ENCODE measurements at places on chromosomes 4 and X.

DNA sequence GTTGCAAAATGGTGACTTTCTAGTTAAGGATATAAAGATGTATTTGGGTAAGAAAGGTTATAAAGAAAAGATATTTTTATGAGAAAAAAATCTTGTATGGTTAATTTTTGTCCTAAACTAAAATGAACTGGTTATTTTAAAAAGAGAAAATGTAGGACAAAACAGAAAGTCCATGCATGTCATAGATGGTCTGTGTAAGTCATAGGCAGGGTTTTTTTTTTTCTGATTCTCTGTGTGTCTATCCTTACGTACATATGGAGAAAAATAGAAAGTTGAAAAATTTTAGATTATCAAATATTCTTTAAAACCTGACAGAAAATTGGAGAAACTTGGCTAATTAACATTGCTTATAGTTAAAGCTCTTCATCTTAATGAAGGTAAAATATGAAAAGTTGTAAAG lies 493.4 kb downstream of the IQCM start:
- H3K4me1 ChIP-seq = no peaks in the 10 kb centered on the region
- no peaks in the 10 kb centered on the region for H3K36me3 ChIP-seq
- DNase-seq = no peak
- no peaks in the 10 kb centered on the region for H3K27me3 ChIP-seq

- DNase-seq = no peak
- H3K27ac ChIP-seq = no peak overlapping the region
- H3K36me3 ChIP-seq = no peaks in the 10 kb centered on the region
- H3K4me1 ChIP-seq = no peaks in the 10 kb centered on the region
- H3K27me3 ChIP-seq = peaks cover 10% of the 10 kb centered on the region
Observed at GRCh38 chr4:7703688-7704087, 236.0 kb downstream of the AFAP1 start.

GRCh38 chr4:25552580-25553271 lies 102.9 kb upstream of the SLC34A2 start:
- DNase-seq = no peak
- no peaks in the 10 kb centered on the region for H3K4me1 ChIP-seq
- no peak overlapping the region for H3K4me3 ChIP-seq
- H3K36me3 ChIP-seq = no peaks in the 10 kb centered on the region

DNA sequence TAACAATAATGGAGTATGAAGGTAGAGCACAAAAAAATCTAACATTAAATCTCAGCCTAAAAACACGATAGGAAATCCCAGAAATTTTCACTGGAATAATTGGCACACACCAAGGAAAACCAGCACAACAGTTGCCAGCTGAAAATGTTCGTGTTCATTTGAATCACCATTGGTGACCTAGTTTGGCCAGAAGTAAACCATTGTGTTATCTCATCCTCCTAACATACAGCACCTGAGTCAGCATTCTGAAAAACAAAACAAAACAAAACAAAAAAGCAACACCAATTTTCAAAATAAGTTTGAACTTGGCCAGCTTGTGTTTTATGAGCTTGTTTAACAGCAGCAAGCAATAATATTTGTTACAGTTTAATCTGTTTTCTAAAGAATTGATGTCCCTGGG lies 41.1 kb downstream of the UCHL1 start:
- H3K27me3 ChIP-seq = peaks cover 3% of the 10 kb centered on the region
- no peaks in the 10 kb centered on the region for H3K4me1 ChIP-seq
- no peak overlapping the region for H3K27ac ChIP-seq
- no peak for DNase-seq

GRCh38 chr4:152920768-152921167 lies 15.4 kb upstream of the FHDC1 start:
- DNase-seq = no peak
- H3K4me3 ChIP-seq = no peak overlapping the region
- H3K4me1 ChIP-seq = no peaks in the 10 kb centered on the region
- H3K27ac ChIP-seq = no peak overlapping the region
- no peaks in the 10 kb centered on the region for H3K27me3 ChIP-seq

DNA sequence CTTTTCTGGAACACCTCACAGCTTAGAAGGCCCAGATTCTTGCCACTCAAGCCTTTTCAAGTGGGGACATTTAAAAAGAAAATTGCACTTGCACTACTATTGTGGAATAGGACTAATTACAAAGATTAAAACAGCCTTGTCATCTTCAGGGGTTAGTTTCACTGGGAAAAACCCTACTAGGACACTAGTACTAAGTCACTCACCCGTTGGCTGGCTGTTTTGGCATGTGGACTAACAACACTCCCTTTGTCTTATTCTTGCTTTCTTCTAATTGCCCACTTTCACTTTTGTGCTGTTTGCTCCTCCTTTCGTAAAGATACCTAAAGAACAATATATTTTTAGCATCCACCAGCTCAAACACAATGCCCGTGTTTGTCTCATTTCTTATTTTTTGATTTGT lies 200.9 kb upstream of the MID1 start:
- no peaks in the 10 kb centered on the region for H3K4me1 ChIP-seq
- no peak overlapping the region for H3K27ac ChIP-seq
- H3K27me3 ChIP-seq = no peaks in the 10 kb centered on the region
- H3K4me3 ChIP-seq = no peak overlapping the region
- no peaks in the 10 kb centered on the region for H3K36me3 ChIP-seq

DNA sequence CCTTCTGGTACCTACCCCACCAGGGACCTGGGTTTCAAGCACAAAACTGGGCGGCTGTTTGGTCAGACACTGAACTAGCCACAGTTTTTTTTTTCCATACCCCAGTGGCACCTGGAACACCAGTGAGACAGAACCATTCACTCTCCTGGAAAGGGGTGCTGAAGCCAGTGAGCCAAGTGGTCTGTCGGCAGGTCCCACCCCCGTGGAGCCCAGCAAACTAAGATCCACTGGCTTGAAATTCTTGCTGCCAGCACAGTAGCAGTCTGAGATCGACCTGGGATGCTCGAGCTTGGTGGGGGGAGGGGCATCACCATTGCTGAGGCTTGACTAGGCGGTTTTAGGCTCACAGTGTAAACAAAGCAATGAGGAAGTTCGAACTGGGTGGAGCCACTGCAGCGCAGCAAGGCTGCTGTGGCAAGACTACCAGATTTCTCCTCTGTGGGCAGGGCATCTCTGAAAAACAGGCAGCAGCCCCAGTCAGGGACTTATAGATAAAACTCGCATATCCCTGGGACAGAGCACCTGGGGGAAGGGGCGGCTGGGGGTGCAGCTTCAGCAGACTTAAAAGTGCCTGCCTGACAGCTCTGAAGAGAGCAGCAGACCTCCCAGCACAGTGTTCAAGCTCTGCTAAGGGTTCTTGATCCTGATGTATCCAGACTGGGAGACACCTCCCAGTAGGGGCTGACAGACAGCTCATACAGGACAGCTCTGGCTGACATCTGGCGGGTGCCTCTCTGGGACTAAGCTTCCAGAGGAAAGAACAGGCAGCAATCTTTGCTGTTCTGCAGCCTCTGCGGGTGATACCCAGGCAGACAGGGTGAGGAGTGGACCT lies 223.0 kb downstream of the COX18 start:
- peaks cover 6% of the 10 kb centered on the region for H3K27me3 ChIP-seq
- H3K4me1 ChIP-seq = no peaks in the 10 kb centered on the region
- H3K27ac ChIP-seq = no peak overlapping the region
- no peaks in the 10 kb centered on the region for H3K36me3 ChIP-seq

DNA sequence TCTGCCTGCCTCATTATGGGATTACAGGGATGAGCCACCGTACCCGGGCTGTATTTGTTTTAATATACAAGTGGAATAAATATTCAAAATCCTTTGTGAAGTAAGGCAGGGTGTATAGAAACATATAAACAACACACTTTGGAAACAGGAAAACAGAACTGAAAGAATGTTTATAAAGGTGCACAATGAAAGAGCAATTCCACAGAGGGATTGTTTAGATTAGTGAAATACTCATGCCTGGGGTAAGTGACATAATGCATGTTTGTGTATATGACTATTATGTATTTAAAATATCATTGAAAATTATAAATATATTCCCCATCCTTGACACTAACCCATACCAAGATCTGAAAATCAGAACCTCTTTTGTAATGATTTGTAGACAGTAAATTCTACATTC lies 45.0 kb upstream of the NR3C2 start:
- DNase-seq = no peak
- no peak overlapping the region for H3K4me3 ChIP-seq
- H3K27ac ChIP-seq = no peak overlapping the region
- H3K4me1 ChIP-seq = no peaks in the 10 kb centered on the region
- no peaks in the 10 kb centered on the region for H3K27me3 ChIP-seq

DNA sequence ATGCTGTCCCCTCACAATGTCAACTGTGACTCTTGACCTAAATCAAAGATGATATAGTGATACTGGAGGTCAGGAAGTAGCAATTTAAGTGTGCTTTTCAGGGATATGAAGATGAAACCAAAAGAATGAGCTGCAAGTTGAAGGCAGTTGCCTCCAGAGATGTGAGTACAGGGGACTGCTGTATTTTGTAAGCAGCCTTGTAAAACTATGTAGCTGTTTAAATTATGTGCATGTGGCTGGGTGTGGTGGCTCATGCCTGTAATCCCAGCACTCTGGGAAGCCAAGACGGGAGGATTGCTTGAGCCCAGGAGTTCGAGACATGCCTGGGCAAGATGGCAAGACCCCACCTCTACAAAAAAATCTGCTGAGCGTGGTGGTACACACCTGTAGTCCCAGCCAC lies 15.1 kb upstream of the TNIP2 start:
- H3K4me1 ChIP-seq = peaks cover 9% of the 10 kb centered on the region
- no peak for DNase-seq
- H3K4me3 ChIP-seq = no peak overlapping the region
- no peaks in the 10 kb centered on the region for H3K27me3 ChIP-seq

DNA sequence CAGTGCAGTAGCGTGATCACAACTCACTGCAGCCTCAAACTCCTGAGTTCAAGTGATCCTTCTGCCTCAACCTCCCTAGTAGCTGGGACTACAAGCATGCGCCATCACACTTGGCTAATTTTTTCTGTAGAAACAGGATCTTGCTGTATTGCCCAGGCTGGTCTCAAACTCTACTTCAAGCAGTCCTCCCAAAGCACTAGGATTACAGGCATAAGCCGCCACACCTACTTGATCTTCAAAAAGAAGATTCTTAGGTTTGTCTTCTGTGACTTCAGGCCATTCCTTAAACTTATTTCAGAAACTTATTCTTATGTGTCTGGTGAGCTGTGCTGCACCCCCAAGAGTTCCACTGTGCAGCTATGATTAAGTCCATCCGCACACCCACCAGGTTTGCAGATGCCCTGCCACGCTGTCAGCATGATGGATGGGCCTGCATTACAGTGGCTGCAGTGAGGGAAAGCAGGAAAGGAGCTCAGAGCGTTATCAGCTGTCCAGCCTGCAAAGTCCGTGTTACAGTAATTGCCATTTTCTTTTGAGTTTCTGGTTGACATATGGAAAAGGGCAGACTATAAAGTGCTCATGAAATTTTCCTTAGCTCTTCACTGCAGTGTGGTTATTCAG lies 146.6 kb downstream of the AASDH start:
- H3K27me3 ChIP-seq = peaks cover 15% of the 10 kb centered on the region
- H3K27ac ChIP-seq = no peak overlapping the region
- no peaks in the 10 kb centered on the region for H3K36me3 ChIP-seq

DNA sequence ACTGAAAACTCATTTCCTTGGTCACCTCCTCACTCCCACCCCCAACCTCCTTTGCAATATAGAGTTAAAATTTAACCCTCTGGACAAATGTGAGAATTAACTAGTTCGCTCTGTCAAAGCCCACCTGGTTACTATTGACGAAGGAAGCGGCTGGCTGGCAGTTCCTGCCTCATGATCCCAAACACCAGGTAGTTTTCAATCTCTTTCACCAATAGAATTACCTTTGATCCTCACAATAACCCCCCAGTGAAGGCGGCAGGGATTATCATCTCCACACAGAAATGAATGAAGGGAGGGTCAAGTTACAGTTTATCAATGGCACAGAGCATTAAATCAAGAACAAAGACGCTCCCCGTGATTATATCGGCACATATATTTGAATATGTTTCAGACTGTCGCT lies 65.7 kb upstream of the TTC29 start:
- H3K27me3 ChIP-seq = peaks cover 5% of the 10 kb centered on the region
- no peak for DNase-seq
- no peaks in the 10 kb centered on the region for H3K36me3 ChIP-seq
- H3K4me3 ChIP-seq = no peak overlapping the region

DNA sequence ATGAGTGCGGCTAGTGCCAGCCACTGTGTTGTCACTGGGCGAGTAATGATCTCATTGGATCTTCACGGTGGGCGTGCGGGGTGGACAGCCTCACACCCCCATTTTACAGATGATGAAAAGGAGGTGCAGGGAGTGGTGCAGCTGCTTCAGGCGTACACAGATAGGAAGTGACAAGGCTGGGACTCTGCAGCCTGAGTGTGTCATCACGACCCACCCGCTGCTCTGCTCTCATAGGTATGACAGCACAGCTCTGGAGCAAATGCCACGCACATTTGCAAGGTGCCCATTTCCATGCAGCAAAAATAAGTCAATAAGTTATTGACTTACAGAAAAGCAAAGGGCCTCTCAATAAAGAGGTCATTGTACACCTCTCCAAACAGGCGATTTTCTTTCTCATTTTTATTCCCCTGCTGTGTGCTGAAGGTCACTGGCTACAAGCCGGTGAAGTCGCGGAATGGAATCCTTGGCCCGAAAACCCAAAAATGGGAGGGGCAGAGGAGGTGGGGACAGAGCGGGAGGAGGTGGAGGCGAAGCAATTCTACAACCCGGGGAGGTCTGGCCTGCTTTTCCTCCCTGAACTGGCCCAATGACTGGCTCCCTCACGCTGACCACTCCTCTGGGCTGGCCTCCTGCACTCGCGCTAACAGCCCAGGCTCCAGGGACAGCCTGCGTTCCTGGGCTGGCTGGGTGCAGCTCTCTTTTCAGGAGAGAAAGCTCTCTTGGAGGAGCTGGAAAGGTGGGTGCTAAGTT lies at the start of gene SOD3:
SOD3 (plus strand) TSS at position 658 of the 750 bp plus-strand sequence. CDS start 3,949 bp downstream, outside the sequence.
- DNase-seq = no peak
- H3K27ac ChIP-seq = no peak within 1 kb of the TSS
- no peaks in the 10 kb centered on the region for H3K4me1 ChIP-seq
- peaks cover 19% of the 10 kb centered on the region for H3K27me3 ChIP-seq
- no peaks in the 10 kb centered on the region for H3K36me3 ChIP-seq
- H3K4me3 ChIP-seq = no peak within 1 kb of the TSS
